EL (cell line): ENCODE measurements at places on chromosomes 16 and 17.

- no peak for DNase-seq
Observed at GRCh38 chr16:30699615-30700099, 686 bp downstream of the SRCAP start.

- DNase-seq = no peak
Observed at GRCh38 chr16:69823831-69824563, 61.9 kb downstream of the WWP2 start.

GRCh38 chr16:12205378-12206097 is 229.0 kb downstream of the SNX29 start:
- no peak for DNase-seq

DNA sequence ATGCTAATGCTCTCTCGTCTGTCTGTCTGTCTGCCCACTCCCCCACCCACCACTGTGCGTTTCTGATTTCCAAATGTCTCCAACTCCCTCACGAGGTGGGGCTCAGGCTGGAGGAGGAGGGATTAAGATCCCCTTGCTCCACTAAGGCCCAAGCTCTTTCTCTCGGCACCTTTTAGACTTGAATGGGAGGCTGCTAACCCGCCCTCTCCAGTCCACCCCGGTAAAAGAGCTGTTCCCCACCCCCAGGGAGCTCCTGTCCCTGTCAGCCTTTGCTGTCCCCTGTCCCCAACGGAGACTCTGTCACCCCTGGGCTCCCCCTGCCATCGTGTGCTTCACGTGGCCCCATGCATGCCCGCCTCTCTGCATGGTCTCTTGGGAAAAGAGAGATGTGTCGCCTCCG is 68.5 kb upstream of the PLCG2 start:
- DNase-seq = no peak

DNA sequence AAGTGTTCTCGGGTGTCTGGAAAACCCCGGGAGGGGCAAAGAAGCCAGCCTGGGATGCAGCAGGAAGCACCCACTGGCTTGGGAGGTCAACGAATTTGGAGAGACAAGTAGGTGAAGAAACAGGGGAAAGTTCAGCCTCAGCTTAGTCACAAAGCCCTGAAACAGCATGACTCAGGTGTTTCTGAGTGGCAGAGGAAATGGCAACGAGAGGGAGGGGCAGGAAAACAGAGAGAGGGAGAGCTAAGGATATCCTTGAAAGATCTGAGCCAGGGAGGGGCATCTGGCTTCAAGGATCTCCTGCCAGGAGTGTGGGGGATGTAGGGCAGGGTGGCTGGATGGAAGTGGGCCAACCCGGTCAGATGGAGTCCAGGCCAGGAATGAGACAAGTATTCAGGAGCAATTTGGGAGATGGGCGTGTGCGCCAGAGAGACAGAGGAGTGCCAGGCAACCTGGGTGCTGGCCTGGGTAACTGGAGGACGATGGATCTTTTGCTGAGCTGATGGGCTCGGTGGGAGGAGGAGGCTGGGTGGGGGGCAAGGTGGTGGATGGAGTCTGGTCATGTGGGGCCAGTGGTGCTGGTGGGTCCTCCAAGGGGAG is 27.2 kb downstream of the ABCC3 start:
- peak; percentile 91 for DNase-seq

- no peak for DNase-seq
Observed at GRCh38 chr16:88988980-88989811, 12.2 kb upstream of the CBFA2T3 start.

GRCh38 chr16:77643176-77643575 is 79.1 kb upstream of the NUDT7 start:
- DNase-seq = no peak

GRCh38 chr16:88681084-88681680 is 5.1 kb downstream of the SNAI3 start:
- DNase-seq = no peak

DNA sequence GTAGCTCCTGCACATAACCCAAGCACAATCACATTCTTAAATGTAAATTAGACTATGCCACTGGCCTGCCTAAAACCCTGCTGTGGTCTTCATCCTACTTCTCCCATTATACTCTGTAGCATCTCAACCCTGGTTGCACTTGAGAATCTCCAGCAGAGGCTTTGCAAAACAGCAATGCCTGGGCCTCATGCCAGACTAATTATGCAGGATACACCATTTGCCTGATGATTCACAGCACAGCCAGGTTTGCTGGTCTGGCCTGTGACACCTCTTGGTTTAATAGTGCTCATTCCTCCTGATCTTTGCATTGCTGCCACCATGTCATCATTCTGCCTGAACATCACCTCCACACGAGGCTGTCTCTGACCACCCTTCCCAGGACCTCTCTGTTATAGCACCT is 491.9 kb upstream of the TOM1L1 start:
- DNase-seq = no peak

DNA sequence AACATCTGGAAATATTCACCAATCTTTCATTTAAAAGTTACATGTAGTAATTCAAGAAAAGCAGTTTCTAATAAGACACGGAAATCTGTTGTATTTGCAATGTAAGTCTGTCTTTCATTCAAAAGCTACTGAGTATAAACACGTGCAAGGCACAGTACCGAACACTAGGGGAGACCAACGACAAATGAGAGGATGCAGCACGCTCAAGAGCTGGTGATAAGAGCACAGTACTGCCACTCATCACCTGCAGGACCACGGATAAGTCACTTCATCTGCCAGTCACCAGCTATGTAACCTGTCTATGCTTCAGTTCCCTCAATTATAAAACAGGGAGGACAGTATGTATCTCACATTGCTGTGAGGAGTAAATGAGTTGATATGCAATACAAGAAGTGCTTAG is 67.1 kb downstream of the CLEC18A start:
- peak; percentile 5 for DNase-seq

GRCh38 chr17:9228408-9229159 is 207.3 kb downstream of the NTN1 start:
- DNase-seq = peak; percentile 68

DNA sequence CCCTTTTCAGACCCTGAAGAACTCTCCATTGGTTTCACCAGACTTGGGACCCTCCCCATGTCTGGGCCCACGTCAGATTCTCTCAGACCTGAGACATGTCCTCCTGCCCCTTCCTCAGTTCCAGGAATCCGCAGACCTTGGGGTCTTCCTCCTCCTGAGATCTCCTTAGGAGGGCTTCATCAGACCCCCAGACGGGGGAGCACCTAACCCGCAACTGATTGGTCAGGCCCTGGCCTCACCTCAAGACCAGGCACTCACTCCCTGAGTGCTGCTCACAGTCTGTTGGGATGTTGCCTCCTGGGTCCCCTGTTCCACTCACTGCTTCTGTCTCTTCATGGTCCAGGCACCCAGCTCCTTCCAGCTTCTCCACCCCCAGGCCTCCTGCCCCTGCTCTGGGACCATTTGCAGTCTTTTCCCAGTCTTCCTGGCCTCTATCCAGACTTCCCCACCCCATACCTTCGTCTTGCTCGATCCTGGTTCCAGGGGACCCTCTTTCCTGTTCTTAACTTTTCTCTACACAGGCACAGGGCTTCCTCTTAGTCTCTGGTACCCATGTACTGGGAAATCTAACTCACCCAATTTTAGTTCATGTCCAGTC is 1.2 kb downstream of the GID4 start:
- peak; percentile 11 for DNase-seq

- DNase-seq = no peak
Observed at GRCh38 chr16:582614-583331, 7.1 kb upstream of the RAB40C start.

GRCh38 chr16:27386674-27387073 is 15.3 kb upstream of the IL21R start:
- DNase-seq = no peak

- DNase-seq = no peak
Observed at GRCh38 chr17:82690786-82691489, 7.6 kb downstream of the RAB40B start.

DNA sequence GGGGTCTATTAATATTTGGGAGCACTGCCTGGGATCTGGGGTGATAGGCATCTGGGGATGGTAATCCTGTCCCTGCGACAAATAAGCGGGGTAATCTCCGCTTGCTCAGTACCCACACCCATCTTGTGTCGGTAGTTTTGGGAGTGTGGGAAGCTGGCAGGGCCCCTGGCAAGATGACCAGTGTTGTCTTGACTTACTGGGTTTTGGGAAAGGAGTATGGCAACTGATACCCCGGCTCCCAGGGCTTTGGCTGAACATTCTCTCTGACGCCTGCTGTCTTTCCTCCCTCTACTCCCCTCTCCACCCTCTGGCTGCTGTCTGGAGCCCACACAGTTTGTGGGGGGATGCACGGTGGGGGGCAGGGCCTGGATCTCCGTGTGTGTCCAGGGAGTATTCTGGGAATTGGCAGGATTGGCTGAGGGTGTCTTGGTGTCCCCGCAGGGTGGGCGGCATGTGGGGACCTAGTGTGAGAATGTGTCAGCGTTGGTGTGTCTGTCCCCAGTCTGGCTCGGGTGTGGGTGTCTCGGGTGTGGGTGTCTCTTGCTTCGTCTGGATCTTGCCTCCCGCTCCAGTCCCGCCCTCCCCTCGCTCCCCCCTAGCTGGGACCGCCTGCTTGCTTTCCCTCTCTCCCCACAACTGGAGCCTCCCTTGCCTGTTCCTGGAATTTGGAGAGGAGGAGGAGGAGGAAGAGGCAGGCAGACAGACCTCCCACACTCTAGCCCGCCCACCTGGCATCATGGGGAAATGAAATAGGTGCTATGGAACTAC is 12.0 kb downstream of the RARA start:
- DNase-seq = no peak

GRCh38 chr16:59754854-59755253 is 1020.7 kb upstream of the GOT2 start:
- DNase-seq = no peak

GRCh38 chr17:7020894-7021664 is 1.8 kb upstream of the BCL6B start:
- no peak for DNase-seq

DNA sequence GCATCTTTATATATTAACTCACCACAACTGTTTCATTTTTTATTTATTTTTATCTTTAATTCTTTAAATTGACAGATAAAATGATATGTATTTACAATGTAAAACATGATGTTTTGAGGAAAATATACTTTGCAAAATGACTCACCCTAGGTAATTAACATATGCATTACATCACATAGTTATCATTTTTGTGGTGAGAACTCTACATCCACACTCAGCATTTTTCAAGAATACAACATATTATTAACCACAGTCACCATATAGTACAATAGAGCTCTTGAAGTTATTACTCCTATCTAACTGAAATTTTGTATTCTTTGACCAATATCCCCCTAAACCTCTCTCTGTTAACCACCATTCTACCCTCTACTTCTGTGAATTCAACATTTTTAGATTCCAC is 194.7 kb upstream of the KIF2B start:
- DNase-seq = peak; percentile 81

GRCh38 chr16:4700380-4700996 is 7.1 kb downstream of the NUDT16L1 start:
- DNase-seq = no peak

GRCh38 chr17:40647624-40648383 is at the start of gene SMARCE1:
SMARCE1 (minus strand) TSS chr17:40647818; CDS start chr17:40645802, 2,016 bp downstream.
- DNase-seq = peak; percentile 76

GRCh38 chr17:31581491-31581890 is 190.0 kb downstream of the RAB11FIP4 start:
- peak; percentile 42 for DNase-seq
